ENCODE measurements at places on chromosomes 5 and 9.
A peak's percentile ranks its signal among the peaks of the same experiment; 100 is the strongest.

DNA sequence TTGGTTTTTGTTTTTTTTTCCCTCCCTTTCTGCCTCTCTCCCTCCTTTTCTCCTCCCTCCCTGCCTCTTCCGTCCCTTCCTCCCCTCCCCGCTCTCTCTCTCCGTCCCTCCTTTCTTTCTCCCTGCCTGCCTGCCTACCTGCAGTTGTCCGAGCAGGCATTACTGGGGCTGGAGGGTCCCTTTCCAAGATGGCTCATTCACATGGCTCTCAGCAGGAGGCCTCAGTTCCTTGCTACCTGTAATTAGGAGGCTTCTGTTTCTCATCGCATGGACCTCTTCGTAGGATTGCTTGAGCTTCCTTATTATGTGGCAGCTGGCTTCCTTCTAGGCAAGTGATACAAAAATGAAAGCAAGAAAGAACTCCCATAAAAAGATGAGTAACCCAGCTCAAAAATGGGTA is 8.0 kb downstream of the RGS3 start:
- no peak for DNase-seq

GRCh38 chr5:123485275-123485674 is 26.7 kb upstream of the CSNK1G3 start:
- no peak for DNase-seq

DNA sequence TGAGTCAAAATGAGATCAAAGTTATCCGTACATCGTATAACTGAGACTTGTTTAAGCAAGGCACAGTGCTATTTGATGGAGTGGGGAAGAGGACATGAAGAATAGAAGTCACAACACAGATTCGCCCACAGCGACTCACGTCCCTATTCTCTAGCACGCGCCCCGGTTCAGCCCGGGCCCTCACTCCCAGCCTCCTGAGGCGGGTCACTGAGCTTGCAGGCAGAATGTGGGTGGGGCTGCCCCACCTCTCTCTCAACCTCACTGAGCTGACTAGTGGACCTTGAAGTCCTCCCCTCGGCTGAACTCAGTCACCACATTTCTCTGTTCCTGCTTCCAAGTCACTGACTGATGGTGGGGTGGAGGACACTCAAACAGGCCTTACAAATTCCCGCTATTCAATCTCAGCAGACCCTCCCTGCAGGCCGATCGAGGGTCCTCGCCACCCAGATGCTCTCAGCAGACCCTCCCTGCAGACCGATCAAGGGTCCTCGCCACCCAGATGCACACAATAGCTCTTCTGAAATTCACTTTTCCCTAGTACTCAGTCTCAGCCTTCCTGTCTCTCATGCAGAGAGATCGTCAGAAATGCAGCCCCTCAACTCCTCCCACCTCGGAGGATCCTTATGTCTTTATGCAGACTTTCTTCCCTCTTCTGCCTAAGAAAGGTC is 12.9 kb downstream of the GLDC start:
- no peak for DNase-seq

DNA sequence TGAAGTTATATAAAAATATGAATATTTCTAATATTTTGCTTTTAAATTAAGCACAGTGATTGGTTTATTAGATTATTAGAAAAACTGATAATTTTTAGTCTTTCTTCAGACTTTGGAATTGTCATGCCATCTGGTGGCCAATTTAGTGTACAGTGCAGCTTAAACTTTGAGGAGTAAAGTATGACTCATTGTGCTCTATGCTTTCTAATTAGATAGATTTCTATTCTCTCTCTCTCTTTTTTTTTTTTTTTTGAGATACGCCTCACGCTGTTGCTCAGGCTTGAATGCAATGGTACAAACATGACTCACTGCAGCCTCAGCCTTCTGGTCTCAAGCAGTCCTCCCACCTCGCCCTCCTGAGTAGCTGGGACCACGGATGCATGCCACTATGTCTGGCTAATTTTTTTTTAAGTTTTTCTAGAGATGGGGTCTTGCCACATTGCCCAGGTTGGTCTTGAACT is 42.1 kb upstream of the GPR21 start:
- DNase-seq: peak; percentile 76
